ENCODE measurements at places on chromosomes 11 and 22. TPM values are rescaled to one million over a fixed set of nuclear protein-coding genes. Genes with fewer than 3 reads are reported as not detected.

Gene ALKBH8
- 9.2 TPM for total RNA-seq

Gene KCTD14
- total RNA-seq: 1.4 TPM

Gene GTF2H1
- 48.1 TPM for total RNA-seq

Gene OR4X2
- total RNA-seq: not detected

Gene CD248
- total RNA-seq: 0.25 TPM

Gene RIN1
- 17.5 TPM for total RNA-seq

Gene MYBPC3
- not detected for total RNA-seq

Gene TST
- total RNA-seq: 40.8 TPM

Gene FOLR1
- total RNA-seq: not detected

Gene FGF3
- total RNA-seq: not detected

Gene VSIG2
- 0.07 TPM for total RNA-seq

Gene NXPE1
- total RNA-seq: not detected

Gene SCT
- total RNA-seq: not detected

Gene ACRV1
- not detected for total RNA-seq

Gene COPB1
- total RNA-seq: 174 TPM

Gene SCN3B
- total RNA-seq: 0.93 TPM

Gene GLYATL1
- total RNA-seq: not detected

Gene AMOTL1
- 25.3 TPM for total RNA-seq

Gene DSCAML1
- total RNA-seq: not detected

Gene UBQLNL
- total RNA-seq: not detected

Gene FJX1
- total RNA-seq: 79.0 TPM

Gene PPP6R2
- total RNA-seq: 41.1 TPM

Data from mammary microvascular endothelial cell (primary cell).